Stimulated activated CD4-positive, alpha-beta T cell treated with anti-CD3 and anti-CD28 coated beads, Interleukin-12 subunit alpha, Interleukin-12 subunit beta, amount 100 ng/mL, for 4 hours (primary cell): ENCODE measurements at places on chromosomes 16 and 17.

- no peak for DNase-seq
Measured at GRCh38 chr17:60604686-60605334, 4.8 kb downstream of the PPM1D start.

GRCh38 chr16:3857189-3858043 lies 23.1 kb downstream of the CREBBP start:
- no peak for DNase-seq

- no peak for DNase-seq
Measured at GRCh38 chr16:86395477-86395876, 114.8 kb upstream of the FOXF1 start.

DNA sequence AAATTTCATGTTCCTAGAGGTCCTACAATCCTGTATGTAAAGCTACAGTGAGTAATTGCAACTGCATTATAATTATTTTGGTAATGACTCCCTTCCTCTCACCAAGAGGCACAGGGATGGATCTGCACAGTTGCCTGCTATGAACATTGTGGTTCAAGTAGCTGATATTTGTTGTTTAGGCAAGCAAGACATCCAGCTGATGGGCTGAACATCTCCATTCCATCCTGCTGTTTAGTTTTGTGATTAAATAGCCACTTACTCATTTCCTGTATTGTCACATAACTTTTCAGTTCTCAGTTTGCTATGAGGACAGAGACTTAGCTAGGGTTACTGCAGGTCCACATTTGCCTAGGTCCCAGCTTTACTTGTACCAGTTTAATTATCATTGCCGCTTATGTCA lies 181.2 kb upstream of the TBX2 start:
- no peak for DNase-seq

DNA sequence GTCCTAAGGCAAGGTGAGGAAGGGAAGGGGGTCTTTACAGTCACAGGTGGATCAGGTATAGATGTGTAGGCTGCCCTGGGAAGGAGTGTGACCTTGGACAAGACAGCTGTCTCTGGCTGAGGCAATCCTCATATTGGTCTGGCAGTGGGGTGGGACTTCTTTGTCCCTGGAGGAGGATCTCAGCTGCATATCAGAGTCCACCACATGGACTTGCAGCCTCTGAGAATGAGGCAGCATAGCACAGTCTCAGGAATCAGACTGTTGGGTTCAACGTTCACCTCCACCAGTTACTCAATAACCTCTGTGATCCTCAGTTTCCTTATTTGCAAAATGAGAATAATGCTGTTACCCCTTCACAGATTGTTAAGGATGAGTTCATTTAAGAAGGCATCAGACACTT lies 33.4 kb downstream of the ACSM2A start:
- no peak for DNase-seq

GRCh38 chr17:4520060-4520893 lies 21.6 kb downstream of the SPNS2 start:
- DNase-seq, result no peak

DNA sequence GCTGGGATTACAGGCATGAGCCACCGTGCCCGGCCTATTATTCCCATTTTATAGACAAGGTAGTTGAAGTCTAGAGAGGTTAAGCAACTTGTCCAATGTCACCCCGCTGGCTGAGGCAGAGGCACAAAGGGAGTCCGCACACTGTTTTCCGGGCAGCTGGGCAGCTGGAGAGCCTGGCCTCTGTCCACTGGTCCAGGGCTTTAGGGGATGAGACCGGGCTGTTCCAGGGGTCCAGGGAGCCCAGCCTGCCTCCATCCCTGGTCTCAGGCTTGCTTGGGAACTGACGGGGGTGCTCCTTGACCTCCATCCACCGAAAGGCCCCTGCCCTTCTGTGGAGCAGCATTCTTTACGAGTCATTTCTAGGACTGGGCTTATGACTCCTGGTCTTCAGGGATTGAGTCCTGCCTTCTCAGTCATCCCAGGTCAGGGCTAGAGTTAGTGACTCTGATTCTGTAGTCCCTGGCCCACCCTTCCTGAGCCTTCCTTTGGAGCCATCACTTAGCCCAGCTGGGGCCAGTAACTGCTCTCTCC lies 37.5 kb downstream of the SOCS3 start:
- no peak for DNase-seq

DNA sequence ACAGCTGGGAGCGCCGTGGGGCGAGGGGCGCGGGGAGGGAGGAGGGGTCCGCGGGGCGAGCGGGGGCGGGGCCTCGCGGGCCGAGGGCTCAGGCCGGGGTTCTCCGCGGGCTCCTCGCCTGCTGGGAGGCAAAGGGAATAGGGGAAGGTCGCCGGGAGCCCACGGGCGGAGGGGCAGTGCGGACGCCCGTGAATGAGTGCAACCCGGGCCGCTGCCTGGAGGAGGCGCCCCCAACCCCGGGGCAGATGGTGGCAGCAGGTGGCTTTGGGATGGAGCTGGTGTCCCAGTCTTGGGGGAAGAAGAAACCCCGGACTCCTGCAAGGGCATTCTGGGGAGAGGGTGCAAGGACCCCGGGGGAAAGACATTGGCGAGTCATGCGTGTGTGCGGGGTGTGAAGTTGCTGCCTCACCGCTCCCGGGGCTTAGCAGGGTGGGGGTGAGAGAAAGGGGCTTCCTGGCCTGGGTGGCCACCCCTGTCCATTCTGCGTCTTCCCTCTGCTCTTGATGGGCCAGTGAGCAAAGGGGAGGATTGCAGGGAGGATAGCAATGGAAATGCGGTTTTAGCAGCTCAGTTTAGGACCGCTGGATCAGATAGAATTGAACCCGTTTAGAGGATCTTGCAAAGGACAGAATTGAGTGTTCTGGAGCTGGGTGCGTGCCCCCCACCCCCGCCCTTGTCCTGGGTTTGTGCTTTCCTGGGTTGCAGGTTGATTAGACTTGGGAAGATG lies 526 bp downstream of the KIAA0513 start:
- DNase-seq, result no peak

DNA sequence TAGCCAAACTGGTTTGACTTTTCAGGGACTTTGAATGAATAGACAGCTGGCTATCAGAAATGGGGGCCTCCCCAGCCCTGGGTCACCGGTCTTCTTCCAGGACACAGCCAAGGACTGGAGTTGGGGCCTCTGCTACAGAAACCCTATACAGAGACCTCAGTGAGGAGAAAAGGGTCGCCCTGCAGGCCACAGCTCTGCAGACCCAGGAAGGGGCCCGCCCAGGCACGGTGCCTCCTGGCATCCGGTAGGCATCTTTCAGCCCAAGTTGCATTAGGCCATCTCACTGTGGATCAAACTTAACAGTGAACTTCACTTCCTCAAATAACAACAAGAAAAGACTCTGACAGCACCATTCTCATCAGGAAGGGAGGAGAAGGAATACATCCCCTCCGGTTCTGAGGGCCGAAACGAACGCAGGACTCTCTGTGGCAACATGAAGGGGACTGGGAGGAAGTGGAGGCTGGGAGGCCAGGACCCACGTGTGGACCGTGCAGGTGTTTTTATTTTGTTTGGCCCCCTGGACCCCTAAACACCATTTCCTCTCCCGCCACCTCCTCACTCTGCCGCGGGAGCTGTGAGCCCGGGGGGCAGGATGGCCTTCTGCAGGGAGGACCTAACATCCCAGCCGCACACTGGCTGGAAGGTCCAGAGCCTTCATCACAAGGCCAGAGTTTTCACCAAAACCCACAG lies 7.2 kb downstream of the SLC38A10 start:
- no peak for DNase-seq
